ENCODE measurements at places on chromosomes 3 and 15.
A peak's percentile ranks its signal among the peaks of the same experiment; 100 is the strongest.

GRCh38 chr3:11136116-11136515 is 18.2 kb upstream of the HRH1 start:
- DNase-seq, result no peak

DNA sequence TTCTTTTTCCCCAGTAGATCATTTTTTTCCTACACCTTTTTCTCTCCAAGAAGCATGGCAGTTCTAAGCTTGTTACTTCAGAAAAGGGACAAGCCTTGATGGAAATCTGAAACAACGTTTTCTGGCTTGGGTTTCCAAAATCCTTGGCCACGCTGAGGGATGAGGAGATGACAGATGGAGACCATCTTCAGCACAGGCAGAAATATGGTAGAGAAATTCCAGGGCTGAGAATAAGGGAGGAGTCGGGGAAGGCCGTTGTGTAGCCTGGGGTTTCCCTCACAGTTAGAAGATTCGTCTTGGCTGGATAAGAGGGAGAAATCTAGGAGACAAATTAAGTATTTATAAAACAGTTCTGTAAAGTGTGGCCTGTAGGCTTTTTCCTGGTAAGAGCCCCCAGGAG is 33.9 kb upstream of the STT3B start:
- no peak for DNase-seq

DNA sequence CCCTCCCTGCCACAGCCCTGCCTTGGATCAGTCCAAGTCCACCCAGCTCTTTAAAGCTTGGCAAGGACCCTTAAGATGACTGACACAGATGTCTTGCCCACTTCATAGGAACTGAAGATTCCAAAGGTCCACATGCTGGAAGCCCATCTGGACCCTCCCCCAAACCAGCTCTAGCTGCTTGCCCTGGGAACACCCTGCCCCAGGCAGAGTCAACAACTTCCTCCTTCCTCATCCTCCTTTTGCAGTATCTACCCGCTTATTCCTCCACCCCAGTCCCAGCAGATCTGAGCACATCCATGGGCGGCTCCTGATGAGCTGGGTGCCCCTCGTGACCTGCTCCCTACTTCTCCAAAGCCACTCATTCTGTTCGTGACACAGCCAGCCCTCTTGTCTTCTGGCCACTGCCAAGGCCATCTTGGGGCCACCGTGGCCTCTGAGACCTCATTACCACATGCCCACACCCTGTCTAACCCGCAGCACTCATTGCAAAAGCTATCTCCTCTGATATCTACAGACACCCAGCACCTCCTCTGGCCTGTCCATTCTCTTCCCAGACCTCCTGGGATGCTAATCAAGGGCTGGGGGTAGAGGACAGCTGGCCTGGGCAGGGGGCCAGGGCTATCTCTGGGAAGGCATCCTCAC is 2.0 kb upstream of the PFKFB4 start:
- no peak for DNase-seq

GRCh38 chr3:186083746-186084145 is 25.1 kb downstream of the ETV5 start:
- no peak for DNase-seq

- DNase-seq, result peak; percentile 72
Observed at GRCh38 chr3:147712357-147712756, 303.2 kb downstream of the ZIC1 start.

DNA sequence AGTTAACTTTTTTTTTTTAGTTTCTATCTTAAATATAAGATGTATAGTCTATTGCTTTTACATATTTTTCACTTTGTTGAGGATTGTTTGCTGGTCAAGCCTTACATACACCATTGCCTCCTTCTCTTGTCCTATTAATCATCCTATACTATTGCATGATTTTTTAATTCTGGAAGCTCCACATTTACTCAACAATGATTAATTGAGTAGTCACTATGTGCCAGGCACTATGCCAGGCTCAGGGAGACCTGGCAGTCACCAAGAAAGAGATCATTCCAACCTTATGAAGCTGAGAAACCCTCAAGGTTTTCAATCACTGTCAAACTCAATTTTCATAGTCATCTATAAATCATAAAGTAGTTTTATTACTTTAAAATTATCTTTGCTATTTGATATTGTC is 626.2 kb downstream of the IGSF11 start:
- no peak for DNase-seq

DNA sequence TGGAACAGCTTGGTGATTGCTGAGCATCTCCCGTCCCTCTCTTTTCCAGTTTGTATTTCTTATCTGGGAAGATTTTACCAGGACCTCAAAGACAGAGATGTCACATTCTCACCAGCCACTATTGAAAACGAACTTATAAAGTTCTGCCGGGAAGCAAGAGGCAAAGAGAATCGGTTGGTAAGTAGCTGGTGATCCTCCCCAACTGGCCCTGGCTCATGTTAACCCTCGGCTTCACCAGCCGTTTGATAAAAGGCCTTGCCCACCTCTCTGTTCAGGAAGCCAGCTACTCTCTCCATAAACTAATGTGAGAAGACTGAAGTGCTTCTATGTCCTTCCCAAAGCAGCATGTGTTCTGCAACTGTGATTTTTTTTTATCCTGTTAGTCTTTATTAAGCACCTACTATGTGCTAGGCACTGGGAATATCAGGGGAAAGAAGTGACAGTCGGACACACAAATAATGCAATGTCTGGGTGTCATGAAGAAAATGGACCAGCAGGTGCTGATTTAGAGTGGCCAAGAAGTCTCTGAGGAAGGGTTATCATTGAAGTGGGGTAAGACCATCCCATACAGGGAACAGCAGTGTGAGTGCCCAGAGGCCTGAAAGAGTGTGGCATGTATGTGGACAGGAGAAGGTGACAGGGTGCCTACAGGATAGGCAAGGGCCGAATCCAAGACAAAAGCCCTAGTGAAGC is 1.2 kb downstream of the MANF start:
- peak; percentile 41 for DNase-seq

DNA sequence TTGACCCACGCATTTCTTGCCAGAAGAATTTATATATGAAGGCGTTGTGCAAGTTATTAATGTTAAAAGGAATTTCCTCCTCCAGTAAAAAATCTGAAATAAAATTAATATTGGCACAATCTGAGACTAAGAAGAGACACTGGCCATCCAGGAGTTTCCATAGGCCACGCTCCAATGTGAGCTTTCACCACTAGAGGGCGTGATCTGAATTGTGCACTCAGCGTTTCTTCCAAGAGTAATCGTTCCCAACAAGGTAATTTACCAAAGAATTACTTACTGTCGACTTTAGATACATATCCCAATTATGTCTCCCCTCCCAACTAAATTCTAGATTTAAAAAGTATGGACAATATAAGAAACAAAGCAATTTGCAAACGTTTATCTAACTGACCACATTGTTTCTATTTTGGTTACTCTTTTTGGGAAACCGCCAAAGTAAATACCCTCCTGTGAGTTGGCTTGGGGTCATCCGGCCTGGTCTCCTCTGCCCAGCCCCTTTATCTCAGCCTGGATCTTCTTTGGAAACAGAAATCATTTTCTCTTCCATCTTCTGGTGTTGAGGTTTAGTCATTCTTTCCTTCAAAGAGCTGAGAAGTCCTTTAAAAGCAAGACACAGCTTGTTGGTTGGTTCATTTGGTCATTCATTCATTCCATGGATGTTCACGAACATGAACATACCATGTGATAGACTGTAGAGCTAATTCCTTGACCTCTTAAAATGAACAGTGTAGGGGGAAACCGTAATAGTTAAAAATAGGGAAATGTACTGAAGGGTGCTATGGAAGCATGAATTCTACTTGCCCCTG is 26.2 kb downstream of the POLR2M start:
- peak; percentile 87 for DNase-seq

- no peak for DNase-seq
Observed at GRCh38 chr15:38369936-38370478, 83.9 kb upstream of the FAM98B start.

- no peak for DNase-seq
Observed at GRCh38 chr3:161848376-161848775, 351.8 kb downstream of the OTOL1 start.

- peak; percentile 58 for DNase-seq
Observed at GRCh38 chr15:38073178-38073946, 138.9 kb downstream of the TMCO5A start.

- no peak for DNase-seq
Observed at GRCh38 chr3:46222435-46223161, 14.5 kb upstream of the CCR1 start.

DNA sequence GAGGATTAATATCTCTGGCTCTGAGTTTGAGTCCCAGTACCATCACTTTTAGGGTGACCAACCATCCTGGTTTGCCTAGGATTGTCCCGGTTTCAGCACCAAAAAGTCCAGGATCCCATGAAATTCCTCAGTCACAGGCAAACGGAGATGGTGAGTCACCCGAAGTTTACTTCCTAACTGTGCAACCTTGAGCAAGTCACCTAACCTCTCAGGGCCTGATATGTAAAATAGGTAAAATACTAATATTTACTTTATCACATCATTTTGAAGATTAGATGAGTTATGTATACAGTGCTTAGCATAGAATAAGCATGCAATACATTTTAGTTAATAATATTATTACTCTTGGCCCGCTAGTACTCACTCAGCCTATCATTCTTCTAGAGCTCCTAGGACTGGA is 91.1 kb upstream of the KCNMB2 start:
- no peak for DNase-seq

GRCh38 chr15:63044645-63045464 is 2.3 kb downstream of the TPM1 start:
- peak; percentile 84 for DNase-seq

GRCh38 chr3:14256561-14257342 is 78.1 kb downstream of the LSM3 start:
- DNase-seq, result peak; percentile 71

GRCh38 chr3:142947799-142948575 is 15.5 kb downstream of the PAQR9 start:
- no peak for DNase-seq

- peak; percentile 47 for DNase-seq
Observed at GRCh38 chr3:147730284-147730683, 321.1 kb downstream of the ZIC1 start.

- no peak for DNase-seq
Observed at GRCh38 chr3:174216946-174217718, 642.0 kb upstream of the NAALADL2 start.

Measured in endodermal cell (in vitro differentiated cells).